A172 (cell line): ENCODE measurements at places on chromosomes 5 and 9. TPM values are rescaled to one million over a fixed set of nuclear protein-coding genes. Genes with fewer than 3 reads are reported as not detected.

Gene RELL2
- total RNA-seq: 6.9 and 10.4 TPM in 2 replicates

Gene IGFBPL1
- 0.14 TPM in 1 of 2 replicates, not detected in the other for total RNA-seq

- no peak for DNase-seq
Observed at GRCh38 chr5:120631611-120632010, 167.5 kb downstream of the PRR16 start.

- no peak for DNase-seq
Observed at GRCh38 chr9:86054695-86055094, 44.7 kb downstream of the GOLM1 start.

DNA sequence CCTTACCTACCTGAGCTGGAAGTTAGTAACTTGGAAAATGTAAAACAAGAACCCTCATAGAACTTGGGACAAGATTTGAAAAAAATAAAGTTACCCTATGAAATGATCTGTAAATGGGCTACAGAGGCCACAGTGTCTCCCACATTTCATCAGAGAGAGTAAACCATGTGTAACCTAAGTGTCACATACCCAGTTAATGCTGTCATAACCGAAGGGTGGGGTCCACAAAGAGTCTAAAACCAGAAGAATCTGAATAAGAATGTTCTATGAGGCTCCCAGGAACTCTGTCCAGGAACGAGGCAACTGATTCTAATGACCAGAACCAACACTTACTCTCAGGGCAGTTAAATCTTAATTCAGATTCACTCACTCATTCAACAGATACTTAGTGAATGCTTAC, 1.0 kb upstream of the FAM13B start:
- peak; percentile 42 for DNase-seq

DNA sequence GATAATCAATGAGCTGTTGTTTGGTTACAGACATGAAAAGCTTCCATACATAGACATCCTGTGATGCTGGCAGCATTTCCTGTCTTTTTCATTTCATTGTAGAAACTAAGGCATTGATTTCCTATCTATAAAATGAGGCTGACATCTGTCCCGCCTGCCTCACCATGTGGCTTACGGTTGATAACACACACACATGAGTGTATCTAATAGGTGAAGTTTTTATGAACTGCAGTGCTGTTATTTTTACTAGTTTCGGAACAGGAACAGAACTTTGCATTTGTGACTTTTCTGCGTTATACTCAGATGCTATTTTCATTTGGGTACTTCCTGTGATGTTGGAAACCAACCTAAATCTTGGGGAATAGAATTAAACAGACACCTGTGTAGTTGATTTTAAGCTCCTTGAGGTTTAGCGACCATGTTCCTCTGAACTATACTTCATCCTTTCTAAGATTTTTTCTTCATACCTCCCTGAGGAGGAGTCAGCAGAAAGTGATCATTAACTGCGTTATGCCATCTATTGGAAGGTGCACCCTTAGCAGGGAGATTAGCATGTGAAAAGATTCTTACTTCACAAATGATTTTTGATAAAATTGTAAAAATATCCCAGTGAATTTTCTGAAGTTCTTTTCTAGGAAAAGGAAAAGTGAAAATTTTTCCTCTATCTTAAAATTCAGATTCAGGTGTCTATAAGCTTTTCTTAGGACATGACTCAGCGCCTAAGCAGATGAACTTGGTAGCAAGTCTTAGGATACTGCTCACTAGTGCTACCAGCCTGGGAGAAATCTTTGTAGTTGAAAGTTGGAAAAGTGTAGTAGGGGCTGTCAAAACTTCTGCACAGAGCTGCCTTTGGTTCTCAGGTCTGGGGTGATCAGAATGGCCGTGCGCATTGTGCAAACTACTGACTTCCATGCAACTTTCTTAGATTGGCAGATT, 134.5 kb downstream of the TRIO start:
- DNase-seq: peak; percentile 25
